ENCODE measurements at places on chromosomes 11 and 22. TPM values are rescaled to one million over a fixed set of nuclear protein-coding genes. Genes with fewer than 3 reads are reported as not detected.

Gene FGF4
- total RNA-seq: not detected

Gene CEND1
- 0.19 TPM for total RNA-seq

Gene TMPRSS5
- 1.3 TPM for total RNA-seq

Gene ASRGL1
- 4.1 TPM for total RNA-seq

Gene GSTT2
- total RNA-seq: 0.62 TPM

Gene PRAME
- total RNA-seq: not detected

Gene GVQW3
- 1.5 TPM for total RNA-seq

Gene PHRF1
- 16.5 TPM for total RNA-seq
